ENCODE measurements at places on chromosomes 1 and 21. TPM values are rescaled to one million over a fixed set of nuclear protein-coding genes. Genes with fewer than 3 reads are reported as not detected.

Gene PCBP3
- 1.3 TPM for total RNA-seq

- DNase-seq, result no peak
Measured at GRCh38 chr1:89594096-89594740, 38.7 kb upstream of the LRRC8C start.

Gene RPE65
- not detected for total RNA-seq

DNA sequence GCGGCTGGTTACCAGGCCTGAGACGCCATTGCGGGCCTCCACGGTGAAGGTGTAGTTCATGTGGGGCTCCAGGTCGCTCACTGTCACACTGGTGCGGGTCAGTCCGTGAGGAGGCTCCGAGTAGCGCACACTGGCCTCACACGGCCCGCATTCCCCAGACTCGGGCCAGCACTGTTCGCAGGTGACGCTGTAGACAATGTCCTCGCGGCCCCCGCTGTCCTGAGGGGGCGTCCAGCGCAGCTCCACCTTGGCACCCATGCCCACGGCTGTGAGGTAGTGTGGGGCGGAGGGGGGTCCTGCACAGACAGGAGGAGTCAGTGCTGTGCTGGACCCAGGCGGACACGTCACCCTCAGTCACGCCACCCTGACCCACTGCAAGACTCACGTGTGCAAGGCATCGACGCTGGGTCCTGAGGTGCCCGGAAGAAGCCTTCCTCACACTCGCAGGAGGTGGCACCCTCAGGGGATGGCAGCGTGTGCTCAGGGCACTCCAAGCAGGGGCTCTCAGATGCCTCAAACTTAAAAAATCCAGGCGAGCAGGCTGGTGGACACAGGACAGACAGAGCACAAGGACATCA is 17.9 kb downstream of the EPHA2 start:
- DNase-seq, result no peak

GRCh38 chr1:229229137-229229720 is 41.7 kb upstream of the RAB4A start:
- DNase-seq, result peak; percentile 50

DNA sequence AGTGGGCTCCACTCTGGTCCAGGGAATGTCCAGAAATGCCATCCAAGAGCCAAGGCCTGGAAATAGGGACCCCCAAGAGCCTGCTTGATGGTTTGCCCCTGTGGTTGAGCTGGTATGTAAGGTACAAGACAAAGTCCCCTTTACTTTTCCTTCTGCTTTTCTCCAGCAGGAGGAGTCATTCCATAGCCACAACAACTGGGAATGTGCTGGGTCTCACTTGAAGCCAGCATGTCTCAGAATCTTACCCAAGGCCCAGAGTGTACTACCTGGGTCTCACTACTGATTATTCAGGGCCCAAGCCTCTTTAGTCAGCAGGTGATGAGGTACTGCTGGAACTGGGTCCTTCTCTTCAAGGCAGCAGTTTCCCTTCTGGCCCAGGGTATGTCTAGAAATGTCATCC is 62.1 kb upstream of the CD55 start:
- DNase-seq, result peak; percentile 61

GRCh38 chr1:65953170-65953569 is 160.5 kb downstream of the PDE4B start:
- no peak for DNase-seq

Gene SMIM11
- total RNA-seq, result 4.7 TPM

Gene SYPL2
- total RNA-seq, result 4.5 TPM

Gene LAMC2
- 27.6 TPM for total RNA-seq

Gene APOBEC4
- not detected for total RNA-seq

Gene LCE1A
- total RNA-seq, result not detected

DNA sequence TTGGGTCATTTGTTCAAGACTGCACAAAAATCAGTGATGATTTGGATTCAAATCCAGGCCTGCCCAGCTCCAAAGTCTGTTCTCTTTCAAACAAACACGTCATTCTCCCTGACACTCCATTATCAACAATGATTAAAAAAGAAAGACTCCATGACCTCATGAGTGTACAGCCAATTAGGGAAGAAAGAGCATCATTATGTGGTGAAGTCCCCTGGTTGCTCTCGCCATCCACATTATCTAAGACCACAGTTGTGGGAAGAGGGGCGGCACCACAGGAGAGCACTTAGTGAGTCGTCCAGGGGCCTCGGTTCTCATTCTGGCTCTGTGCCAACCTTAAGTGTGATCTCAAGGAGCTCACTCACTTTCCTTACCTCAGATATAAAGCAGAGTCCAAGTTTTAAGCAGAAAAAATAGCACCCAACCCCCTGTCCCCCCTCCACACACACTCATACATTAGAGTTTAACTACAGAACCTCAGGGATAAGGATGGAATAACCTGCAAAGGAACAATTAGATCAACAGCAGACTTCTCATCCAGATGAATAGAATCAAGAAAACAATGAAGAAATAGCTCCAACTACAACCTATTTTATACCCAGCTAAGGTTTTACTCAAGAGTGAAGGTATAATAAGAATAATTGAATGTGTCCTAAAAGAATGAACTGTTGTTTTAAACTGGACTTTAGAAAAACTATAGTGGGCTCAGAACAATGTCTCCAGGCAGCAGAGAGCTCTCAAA is 47.8 kb downstream of the COL6A1 start:
- DNase-seq, result no peak

GRCh38 chr1:244180256-244180655 is 129.2 kb downstream of the ZBTB18 start:
- peak; percentile 50 for DNase-seq

Measured in fibroblast of villous mesenchyme (primary cell).